Muscle of arm (tissue), 14 donors: ENCODE measurements at places on chromosomes 2 and 18. TPM values are rescaled to one million over a fixed set of nuclear protein-coding genes. Genes with fewer than 3 reads are reported as not detected.

DNA sequence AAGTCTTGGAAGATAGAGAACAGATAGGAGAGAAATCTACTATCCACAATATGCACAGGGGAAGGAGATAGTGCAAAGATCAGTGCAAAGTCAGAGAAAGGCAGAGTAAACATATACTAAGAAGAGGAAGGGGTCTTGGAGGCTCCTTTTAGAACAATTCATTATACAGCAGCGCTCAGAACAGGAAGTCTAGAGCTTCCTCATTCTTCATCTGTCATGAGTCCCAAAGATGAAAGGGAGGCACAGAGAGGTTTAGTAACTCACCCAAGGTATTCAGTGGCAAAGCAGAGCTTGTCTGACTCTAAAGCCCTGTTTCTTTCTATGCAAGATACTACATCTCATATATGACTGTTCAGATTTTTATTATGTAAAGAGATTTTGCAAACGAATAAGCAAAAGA lies 1.4 kb downstream of the SP110 start:
- no peak for DNase-seq

C2orf80 gene
- not detected for polyA plus RNA-seq

ILKAP gene
- polyA plus RNA-seq, result 31.8 TPM

DNA sequence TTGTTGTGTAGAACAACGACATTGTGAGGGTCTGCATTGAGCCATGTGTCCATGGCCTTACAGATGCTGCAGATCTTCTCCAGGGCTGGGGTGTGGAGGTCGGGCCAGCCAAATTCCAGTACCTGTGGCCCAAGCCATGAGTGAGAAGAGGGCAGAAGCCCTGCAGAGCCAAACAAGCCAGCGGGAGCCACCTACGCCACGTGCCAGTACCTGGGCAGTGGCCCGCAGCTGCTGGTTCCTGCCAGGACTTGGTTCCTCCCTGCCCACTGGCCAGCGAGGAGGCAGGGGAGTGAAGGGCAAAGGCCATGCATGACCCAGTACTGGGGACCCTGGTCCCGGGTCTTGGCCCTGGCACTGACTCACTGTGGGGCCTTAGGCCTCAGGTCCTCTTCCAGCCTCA lies 109.4 kb downstream of the TNS1 start:
- DNase-seq, result no peak

DNA sequence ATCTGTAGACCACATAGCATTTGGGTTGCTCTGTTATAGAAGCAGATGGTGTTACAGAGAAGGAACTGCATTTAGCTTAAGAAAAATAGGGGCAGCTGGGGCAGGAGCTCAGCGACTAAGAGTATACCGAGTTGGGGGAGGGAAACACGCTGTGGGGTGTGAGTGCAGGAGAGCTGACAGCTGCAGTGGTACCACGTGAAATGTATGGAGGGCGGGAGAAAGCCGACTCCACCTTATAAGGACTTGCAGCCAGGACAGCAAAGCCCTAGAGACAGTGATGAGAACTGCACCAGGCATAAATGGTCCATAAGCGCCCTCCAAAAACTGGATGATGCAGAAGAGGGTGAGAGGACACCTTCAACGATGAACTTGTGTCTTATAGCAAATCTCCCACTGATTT lies 237.6 kb downstream of the PRKCE start:
- no peak for DNase-seq

GRCh38 chr18:50632895-50633515 lies 73.1 kb downstream of the MAPK4 start:
- DNase-seq, result no peak

DNA sequence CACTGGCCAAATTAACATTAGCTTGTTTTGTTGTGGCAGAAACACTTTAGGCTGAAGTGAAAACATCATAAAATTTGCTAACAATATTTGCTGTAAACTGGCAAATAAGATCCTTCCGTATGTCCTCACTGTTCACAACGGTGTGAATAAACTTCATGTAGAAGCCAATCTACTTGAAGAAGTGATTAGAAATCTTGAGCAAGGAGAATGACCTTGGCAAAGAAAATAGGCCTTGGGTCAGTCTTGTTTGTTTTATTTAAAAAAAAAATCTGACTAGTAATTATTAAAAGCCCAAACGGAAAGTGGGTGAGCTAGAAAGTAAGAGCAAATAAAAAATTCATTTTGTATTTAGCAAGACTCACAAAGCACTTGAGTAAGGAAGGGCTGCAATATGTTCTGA lies 197.0 kb downstream of the CPS1 start:
- no peak for DNase-seq

DNA sequence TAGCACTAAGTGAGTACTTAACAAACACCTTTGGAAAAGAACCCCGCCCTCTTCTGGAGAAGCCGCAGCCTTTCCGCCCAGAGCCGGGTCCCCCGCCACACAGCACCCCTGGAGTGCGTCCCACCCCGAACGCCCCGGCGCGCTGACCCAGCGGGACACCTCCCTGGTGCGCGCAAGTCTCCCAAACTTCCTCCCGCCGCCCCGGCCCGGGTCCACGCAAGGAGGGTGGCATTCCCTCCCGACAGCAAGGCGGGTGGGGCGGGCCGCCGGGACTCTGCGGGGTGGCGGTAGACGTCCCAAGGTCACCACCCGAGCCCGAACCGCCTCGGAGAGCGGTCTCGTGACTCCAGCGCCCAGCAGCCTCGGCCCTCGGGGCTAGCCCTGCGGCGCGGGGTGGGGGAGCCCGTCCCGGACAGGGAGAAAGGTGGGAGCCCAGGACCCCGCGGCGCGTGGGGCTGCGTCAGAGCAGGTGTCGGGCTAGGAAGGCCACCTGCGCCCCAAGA lies 598 bp downstream of the CCDC93 start:
- DNase-seq, result peak; percentile 8

- DNase-seq, result no peak
Observed at GRCh38 chr2:177201919-177202346, 10.7 kb upstream of the HNRNPA3 start.

GRCh38 chr2:236221798-236222197 lies 42.4 kb downstream of the ASB18 start:
- DNase-seq, result no peak

DNA sequence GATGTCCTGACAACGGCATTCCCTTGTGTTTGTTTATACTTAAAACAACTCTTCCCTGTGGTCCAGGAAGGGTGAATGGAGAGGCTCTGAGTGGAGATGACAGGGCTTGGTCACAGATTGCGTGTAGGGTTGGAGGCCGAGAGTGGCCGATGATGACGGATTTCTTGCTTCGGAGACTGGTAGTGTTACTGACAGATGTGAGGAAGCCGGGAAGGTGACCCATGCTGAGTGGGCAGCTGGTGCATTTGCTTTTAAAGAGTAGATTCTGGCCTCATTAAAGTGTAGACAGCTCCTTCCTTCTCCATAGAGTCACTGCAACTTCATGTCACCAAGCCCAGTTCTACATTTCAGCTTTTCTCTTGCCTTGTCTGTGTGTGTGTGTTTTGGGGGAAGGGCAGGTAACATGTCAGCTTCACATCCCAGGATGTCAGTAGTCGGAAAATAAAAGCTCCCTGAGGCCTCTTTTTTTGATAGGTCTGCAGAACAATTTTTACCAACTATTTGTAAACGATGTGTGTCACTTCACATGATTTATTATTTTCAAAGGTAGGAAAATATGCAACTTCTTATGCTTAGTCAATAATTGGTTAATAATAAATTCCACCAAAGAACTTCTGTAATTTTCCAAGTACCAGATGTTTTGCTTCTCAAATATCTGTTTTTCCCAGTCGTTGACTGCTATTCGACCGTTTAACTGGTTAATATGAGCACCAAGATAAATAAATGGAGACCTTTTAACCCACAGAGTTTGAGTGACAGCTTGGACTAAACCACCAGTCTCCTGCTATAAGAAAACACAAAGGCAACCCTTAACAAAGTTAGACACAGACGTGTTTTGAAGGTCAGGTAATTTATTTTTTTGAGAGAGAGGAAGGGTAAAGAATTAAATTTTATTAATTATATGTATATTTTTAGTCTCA lies 436.9 kb downstream of the SLC4A3 start:
- DNase-seq, result no peak

LRRC30 gene
- 6.7 TPM for polyA plus RNA-seq

DNA sequence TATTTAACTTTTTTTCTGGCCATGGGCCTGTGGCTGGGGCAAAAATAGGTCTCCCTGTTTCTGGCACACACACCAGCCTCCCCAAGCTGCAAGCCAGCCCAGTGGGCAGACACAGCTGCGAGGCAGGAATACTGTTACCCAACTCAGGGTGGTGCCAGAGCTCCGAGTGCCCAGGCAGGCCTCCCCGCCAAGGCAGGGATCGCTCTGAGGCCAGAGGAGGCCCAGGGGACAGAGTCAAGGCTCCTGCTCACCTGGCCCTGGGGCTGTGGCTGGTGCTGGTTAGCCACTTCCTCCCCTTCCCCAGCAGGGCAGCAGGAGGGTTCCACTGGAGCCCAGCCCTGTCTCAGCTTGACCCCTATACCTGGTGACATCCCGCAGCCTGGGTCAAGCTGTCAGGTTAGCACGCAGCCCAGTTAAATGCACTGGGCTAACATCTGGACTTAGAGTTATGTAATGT lies 67.1 kb upstream of the EPAS1 start:
- no peak for DNase-seq

- DNase-seq, result no peak
Observed at GRCh38 chr18:79070486-79070885, 1.3 kb downstream of the ATP9B start.

DNA sequence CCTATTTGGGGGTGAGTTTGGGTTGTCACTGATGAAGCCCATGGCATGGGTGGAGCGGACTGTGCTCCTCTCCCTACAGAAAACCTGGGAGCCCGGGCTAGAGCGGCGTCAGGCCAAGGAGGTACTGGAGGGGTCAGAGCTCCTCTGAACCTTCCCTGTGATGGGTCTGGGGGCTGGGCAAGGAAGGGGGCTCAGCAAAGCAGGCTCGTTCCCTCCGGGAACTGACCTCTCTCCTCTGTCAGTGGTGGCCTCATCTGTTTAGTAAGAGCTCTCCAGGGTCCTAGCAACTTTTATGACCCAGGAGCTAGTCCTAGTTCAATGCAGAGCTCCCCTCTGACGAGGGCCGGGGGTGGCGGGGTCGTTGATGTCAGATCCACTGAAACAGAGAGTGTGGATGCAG lies 62.4 kb upstream of the OTOF start:
- no peak for DNase-seq

- DNase-seq, result no peak
Observed at GRCh38 chr2:235025800-235026536, 74.2 kb downstream of the SH3BP4 start.

- no peak for DNase-seq
Observed at GRCh38 chr2:201157694-201158093, 25.2 kb upstream of the CASP10 start.

- DNase-seq, result no peak
Observed at GRCh38 chr2:68905116-68905515, 33.9 kb upstream of the BMP10 start.

DNA sequence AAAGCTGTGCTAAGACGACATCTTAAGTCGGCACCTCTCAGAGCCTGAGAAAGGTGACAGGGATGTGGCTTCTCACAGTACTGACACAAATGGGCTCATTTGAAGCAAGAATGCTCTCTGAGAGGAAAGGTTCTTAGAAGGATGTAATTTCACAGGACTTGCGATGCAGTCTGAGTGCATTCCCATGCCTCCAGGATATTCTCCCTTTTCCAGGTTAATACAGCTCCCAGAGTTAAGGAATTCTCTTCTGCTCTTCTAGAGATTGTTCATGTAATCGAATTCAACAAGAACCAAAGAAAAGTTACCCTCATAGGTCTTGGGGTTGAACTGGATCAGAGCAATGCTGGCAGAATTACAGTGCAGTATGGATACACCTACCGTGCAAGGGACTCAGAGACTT lies 131.0 kb downstream of the GALR1 start:
- no peak for DNase-seq

GRCh38 chr2:191358325-191359025 lies 113.3 kb downstream of the MYO1B start:
- no peak for DNase-seq

- DNase-seq, result no peak
Observed at GRCh38 chr18:24672165-24672941, 211.9 kb downstream of the HRH4 start.

MPP4 gene
- polyA plus RNA-seq, result not detected

RND3 gene
- polyA plus RNA-seq, result 62.1 TPM

DNA sequence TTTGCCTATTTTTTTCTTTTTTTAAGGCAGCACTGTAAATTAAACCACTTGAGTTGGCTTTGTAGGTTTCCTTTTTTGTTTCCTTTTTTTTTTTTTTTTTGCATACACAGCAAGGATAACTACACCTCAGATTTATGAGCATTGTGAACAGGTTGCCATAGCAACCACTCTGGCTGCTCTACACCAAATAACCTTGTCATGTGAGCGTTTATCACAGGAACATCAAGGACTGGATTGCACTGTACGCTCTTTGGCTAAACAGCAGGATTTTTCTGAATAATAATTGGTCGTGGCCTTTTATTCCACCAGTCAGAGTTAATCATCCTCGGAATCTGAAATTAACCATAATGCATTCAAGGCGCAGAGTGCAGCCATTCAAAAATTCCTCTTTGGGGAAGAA lies 199.1 kb upstream of the SLC14A2 start:
- DNase-seq, result peak; percentile 20

SKOR2 gene
- not detected for polyA plus RNA-seq

RNASEH1 gene
- 21.0 TPM for polyA plus RNA-seq

DNA sequence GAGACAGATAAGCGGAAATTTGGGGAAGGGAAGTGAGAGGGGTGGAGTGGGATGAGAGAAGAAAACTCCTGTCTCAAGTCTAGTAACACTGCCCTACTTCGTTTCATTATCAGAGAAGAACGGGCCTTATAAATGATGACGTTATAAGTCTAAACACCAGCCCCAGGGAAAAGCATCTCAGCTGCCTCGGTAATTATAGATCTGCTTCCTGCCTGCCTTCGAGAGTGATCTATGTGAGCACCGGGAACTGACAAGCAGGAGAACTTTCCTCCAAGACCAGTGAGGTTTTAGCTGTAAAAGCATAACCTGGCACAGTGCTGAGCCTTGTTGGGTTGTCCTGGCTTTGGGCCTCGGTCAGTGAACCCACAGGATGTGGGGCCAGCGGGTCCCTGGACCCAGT lies 227.9 kb upstream of the SIX2 start:
- DNase-seq, result no peak

GRCh38 chr2:100819370-100820272 lies at the start of gene NPAS2:
NPAS2 (plus strand) TSS chr2:100820139; CDS start chr2:100904755, 84,616 bp downstream.
- peak; percentile 42 for DNase-seq

- no peak for DNase-seq
Observed at GRCh38 chr2:127043367-127044164, 63.4 kb downstream of the BIN1 start.

ASPRV1 gene
- polyA plus RNA-seq, result 2.7 TPM

DNA sequence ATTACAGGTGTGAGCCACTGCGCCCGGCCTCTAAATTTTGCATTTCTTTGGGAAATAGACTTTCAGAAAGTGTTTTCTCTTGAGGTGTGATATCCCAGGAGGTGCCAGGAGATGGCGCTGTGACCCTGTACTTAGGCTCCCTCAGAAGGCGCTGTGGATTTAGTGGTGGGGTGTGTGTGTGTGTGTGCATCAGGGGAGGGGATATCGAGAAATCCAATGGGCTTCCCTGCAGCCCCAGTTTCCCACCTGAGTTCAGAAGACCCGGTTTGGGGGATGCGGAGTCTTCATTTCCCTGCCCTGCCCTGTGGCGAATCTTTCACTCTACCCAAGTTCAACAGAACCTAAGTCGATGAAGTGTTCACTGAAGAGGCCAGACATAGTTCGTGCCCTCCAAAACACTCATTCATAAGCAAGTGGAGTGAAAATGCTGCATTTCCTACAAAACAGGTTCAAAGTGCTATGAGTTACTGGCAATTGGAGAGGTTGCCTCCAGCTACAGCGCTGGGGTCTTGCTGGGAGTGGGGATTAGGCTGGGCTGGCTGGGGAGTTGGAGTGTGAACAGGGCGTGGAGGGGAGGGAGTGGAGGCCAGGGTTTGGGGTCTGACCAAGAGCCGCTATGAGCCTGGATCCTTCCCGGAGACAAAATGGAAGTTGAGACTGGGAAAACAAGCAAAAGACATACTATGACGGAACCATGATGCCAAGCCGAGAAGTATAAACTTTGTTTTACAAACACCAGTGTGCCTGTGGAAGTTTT lies 6.5 kb upstream of the WNT6 start:
- DNase-seq, result peak; percentile 36
